CD4-positive, alpha-beta T cell treated with Interleukin-15 for 4 hours (primary cell): ENCODE measurements at places on chromosomes 3 and 15.

- no peak for DNase-seq
Observed at GRCh38 chr3:47984075-47984728, 32.0 kb downstream of the MAP4 start.

GRCh38 chr3:13011573-13012220 lies 61.5 kb downstream of the IQSEC1 start:
- DNase-seq = peak; percentile 86

GRCh38 chr15:69098771-69099170 lies 61.7 kb upstream of the GLCE start:
- no peak for DNase-seq

- DNase-seq = peak; percentile 27
Observed at GRCh38 chr3:93973131-93974126, at the start of gene PROS1. PROS1 (minus strand) TSS chr3:93973896; CDS start chr3:93973749, 147 bp downstream.

DNA sequence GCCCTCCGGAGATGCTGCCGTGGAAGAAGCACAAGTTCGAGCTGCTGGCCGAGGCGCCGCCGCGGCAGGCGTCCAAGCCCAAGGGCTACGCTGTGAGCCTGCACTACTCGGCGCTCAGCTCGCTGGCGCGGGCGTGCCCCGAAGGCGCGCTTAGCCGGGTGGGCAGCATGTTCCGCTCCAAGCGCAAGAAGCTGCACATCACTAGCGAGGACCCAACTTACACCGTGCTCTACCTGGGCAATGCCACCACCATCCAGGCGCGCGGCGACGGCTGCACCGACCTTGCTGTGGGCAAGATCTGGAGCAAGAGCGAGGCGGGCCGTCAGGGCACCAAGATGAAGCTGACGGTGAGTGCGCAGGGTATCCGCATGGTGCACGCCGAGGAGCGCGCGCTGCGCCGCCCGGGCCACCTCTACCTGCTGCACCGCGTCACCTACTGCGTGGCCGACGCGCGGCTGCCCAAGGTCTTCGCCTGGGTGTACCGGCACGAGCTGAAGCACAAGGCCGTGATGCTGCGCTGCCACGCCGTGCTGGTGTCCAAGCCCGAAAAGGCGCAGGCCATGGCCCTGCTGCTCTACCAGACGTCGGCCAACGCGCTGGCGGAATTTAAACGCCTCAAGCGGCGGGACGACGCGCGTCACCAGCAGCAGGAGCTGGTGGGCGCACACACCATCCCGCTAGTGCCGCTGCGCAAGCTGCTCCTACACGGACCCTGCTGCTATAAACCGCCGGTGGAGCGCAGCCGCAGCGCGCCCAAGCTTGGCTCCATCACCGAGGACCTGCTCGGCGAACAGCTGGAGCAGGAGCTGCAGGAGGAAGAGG lies 1.3 kb downstream of the FAM43A start:
- DNase-seq = no peak

- no peak for DNase-seq
Observed at GRCh38 chr3:194824100-194824499, 138.4 kb downstream of the FAM43A start.

GRCh38 chr15:85474700-85475316 lies 94.4 kb downstream of the AKAP13 start:
- no peak for DNase-seq

GRCh38 chr15:74808078-74808839 lies 4.4 kb upstream of the LMAN1L start:
- DNase-seq = no peak

GRCh38 chr15:94205366-94205765 lies 26.0 kb upstream of the MCTP2 start:
- DNase-seq = no peak

DNA sequence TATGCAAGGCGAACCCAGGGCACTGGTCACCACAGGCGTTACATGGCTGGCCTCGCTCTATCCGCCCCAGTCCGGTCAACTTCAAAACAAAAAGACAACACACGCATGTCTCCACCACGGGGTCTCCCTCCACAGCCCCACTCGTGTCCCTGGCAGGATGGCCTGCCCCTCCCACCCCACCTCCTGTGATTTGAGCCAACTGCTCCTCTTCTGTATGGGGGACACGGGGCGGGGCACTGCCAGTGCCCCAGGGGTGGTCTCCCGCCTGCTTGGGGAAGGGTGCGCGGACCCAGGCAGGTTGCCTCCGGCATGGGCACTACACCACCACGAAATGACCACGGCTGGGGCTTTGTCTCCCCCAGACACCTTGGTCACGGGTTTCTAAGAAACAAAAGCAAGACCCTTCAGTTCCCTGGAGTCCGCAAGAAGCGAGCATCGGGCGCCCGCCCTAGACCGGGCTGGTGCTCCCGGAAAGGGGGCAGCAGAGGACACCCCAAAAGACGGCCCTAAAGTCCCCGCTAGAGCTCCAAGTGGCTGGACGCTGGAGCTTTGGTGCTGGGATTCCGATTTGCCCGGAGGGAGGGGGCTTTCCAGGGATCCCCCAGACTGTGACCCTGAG lies 219.3 kb upstream of the PRICKLE2 start:
- DNase-seq = no peak

- no peak for DNase-seq
Observed at GRCh38 chr3:30467596-30468238, 138.7 kb upstream of the TGFBR2 start.

GRCh38 chr15:71133747-71134472 lies 18.6 kb downstream of the THSD4 start:
- no peak for DNase-seq

DNA sequence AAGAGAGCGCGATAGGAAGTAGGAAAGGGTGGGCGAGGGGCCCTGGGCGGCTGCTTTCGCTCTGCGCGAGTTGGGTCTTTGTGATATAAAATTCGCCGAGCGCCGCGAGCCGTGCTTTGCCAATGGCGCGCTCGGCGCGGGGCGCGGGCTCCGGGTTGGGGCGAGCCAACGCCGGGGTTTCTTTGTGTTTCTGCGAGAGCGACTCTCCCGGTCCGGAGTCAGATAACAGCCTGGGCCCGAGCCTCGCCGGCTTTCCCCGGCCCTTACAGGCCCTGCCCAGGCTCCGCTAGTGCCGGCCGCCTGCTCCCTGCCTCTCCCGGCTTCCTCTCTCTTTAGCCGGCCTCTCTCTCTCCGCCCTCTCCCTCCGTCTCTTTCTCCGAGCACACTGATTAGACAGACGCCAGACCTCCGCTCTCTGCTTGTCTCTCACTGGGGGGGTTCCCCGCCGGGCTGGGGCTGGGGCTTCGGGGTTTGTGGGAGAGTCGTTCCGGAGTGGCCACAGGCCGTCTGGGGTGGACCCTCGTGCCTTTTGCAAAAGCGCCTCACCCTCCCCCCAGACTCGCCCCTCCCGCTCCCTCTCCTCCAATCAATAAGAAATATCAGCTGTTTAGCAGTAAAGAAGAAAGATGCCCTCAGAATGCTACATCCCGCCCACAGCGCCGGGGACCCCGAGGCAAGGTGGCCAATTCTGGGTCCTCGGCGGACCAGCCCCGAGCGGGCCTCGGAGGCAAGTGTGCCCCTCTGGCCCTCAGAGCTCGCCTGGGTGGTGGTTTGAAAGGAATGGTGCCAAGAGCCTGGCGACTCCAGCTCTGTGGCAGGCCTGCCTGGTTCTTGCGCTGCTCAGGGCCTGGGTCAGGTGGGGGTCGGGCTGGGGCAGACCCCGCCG lies 2.9 kb downstream of the NR2F2 start:
- DNase-seq = no peak

DNA sequence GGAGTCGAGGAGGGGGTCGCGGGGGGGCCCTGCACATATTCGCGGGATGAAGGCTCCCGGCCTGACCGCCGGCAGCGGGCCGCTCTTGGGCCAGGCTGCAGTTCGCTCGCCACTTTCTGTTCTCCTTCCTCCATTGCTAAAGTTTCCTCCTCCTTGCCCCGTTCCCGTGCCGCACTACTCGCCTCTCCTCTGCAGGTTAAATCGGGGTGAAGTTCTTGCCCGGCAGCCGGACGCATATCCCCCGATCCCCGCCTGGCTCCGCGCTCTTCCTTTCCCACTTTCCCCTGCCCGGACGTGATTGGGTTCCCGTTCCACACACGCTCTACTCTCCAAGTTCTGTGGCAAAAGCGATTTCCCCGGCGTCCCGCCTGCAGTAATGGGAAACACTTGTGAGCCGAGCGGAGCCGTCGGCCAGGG lies 556 bp downstream of the CRYBG3 start:
- DNase-seq = no peak

DNA sequence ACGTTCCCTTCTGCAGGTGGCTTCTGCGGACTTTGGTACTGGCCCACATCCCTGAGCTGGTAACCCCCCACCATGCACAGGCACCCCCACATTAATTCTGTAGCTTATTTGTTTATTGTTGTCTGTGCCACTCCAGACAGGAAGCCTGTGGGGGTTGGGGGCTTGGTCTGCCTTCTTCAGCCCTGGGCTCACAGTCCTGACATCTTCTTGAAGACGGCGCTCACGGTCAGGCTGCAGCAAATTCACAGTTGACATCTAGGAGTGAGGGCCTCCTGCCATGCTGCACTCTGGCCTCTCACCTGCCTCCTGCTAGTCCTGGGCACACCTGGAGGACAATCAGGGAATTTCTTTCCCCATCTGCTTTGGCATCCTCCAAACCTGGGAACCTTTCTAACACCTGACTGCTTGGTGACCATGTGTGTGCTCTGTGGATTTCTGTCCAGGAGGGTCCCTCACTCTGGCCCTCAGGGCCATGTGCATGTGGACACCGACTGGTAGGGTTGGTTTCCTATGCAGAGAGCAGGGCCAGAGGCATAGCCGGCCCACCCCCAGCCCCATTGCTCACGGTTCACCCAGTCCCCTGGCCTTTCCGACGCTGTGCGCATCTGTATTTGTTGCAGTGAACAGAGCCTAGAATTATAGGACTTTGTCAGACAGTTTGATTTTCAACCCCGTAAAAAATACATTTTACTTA lies 68.8 kb downstream of the APBA2 start:
- DNase-seq = no peak

DNA sequence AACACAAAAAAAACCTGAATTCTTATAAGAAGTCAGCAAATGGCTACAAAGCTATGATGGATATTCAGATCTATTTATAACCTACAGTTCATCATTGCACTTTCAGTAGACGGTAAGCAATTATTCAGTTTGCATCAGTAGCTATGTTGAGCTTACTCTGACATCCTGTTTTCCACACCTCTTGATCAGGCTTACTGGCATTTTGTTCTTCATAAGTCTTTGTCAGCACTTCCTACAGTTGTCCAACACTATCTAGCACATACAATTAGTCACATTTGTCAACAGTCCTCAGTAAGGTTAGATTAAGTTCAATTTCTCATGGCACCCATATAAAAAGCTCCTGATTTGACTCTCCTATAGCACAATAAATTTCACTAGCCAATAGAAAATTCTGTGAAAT lies 71.2 kb upstream of the ST3GAL6 start:
- DNase-seq = no peak

- DNase-seq = no peak
Observed at GRCh38 chr3:41888368-41889076, 73.4 kb downstream of the ULK4 start.

DNA sequence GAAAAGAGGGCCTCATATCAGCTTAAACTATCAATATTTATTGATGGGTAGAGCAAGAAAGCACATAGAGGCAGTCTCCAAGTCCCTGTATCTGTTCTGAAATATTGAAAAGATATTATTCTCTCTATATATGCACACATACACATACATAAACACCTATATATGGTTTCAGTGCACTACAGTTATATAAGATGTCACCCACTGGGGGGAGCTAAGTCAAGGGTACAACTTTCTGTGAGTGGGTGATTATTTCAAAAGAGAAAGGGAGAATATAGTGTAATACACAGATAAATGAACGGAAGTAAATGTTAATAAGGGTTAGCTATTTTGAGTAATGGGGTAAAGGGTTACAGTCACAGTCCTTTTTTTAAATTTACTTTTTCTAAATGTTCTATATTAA lies 8.8 kb downstream of the SNTN start:
- DNase-seq = no peak

- DNase-seq = peak; percentile 39
Observed at GRCh38 chr3:151838574-151839312, 24.8 kb downstream of the AADAC start.

- DNase-seq = no peak
Observed at GRCh38 chr15:80749589-80749988, 29.6 kb upstream of the CEMIP start.

GRCh38 chr15:101110681-101111569 lies 140.9 kb downstream of the CHSY1 start:
- no peak for DNase-seq

GRCh38 chr3:108133858-108134554 lies 43.2 kb upstream of the CD47 start:
- DNase-seq = no peak

GRCh38 chr3:68210635-68211034 lies 556.2 kb upstream of the SUCLG2 start:
- DNase-seq = no peak

- DNase-seq = no peak
Observed at GRCh38 chr3:150314248-150315004, 93.7 kb upstream of the TSC22D2 start.

- peak; percentile 19 for DNase-seq
Observed at GRCh38 chr15:57152666-57153539, 223.4 kb upstream of the CGNL1 start.

DNA sequence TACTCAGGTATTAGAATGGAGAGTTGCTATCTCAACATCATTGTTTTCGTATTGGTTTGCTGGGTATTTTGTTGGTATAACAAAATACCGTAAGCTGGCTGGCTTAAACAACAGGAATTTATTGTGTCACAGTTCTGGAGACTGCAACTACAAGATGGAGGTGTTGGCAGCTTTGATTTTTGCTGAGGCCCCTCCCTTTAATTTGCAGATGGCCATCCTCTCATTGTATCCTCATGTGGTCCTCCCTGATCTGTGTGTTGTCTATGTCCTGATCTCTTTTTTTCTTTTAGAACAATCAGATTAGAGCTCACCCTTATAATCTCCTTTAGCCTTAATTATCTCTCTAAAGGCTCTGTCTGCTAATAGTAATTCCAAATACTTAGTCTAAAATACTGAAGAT lies 299.8 kb upstream of the GOLIM4 start:
- no peak for DNase-seq

DNA sequence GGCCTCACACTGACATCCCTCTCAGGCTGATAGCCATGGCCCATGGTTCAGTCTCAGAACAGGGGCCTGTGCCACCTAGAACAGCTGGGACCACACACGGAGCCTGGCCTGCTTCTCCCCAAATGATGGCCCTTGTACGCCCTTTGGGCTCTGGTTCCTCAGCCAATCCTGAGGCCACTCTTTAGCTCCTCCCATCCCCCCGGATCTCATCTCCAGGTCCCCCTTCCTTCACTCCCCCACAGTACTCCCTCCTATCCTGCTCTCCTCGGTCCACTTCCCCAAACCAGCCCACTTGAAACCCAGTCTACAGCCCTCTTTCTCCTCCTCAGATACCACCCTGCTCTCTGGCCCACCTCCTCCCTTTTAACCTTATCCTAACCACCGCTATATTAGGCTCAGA lies 17.8 kb upstream of the ZFYVE19 start:
- no peak for DNase-seq

DNA sequence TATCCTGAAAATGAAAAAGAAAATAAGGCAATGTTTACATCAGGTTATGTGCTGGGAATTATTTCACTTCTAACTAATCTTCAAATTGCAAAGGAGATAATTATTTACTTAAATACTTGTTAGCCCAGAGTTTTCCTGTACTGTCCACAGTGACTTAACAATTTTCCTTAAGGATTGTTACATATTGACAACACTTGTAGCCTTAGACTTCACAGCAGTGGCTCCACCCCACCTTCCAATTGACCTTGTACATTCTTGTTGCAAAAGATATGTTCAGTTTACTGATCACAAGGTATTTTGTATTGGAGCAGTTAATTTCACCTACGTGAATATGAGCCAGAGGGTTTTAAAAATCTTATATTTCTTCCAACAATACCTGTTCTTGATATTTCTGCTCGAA lies 376.9 kb downstream of the CNTN6 start:
- no peak for DNase-seq

GRCh38 chr3:197420115-197420514 lies 121.7 kb upstream of the DLG1 start:
- no peak for DNase-seq
